NCI-H82 (cell line): ENCODE measurements at places on chromosomes 6 and 20.
A peak's percentile ranks its signal among the peaks of the same experiment; 100 is the strongest.

DNA sequence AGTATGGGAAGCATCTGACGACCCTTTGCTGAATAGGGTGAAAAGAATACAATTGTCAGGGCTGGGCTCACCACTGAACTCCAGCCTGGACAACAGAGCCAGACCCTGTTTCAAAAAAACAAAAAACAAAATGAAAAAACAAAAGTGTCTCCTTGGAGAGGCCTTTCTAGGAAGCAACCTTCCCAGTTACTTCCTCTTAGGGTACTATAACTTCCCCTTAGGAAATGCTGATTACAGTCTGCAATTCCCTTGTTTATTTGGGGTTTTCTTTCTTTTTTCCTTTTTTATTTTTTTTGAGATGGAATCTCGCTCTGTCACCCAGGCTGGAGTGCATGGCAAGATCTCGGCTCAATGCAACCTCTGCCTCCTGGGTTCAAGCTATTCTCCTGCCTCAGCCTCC lies 20.5 kb upstream of the TTPAL start:
- no peak for DNase-seq

DNA sequence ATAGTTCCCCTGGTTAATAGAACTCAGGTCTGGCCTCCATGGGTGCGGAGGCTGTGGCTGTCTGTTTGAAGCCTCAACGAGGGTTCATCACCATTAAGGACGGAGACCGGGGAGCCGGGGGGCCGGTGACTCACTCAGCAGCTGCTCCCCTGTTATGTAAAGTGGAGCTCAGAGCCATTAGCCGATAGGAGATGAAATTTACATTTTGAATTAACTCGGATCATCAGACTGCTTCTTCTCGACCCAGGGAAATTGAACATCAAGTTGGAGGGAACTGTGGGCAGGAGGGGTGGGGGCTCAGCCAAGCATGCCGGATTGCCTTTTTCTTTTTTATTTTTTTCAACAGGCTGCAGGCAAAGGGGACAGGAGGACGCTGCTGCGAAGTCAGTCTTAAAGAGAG lies 12.3 kb downstream of the PCK1 start:
- DNase-seq, result no peak

GRCh38 chr6:140486450-140487361 lies 1112.3 kb upstream of the CITED2 start:
- DNase-seq, result no peak

GRCh38 chr6:25193460-25194171 lies 85.6 kb upstream of the CARMIL1 start:
- DNase-seq, result peak; percentile 33

DNA sequence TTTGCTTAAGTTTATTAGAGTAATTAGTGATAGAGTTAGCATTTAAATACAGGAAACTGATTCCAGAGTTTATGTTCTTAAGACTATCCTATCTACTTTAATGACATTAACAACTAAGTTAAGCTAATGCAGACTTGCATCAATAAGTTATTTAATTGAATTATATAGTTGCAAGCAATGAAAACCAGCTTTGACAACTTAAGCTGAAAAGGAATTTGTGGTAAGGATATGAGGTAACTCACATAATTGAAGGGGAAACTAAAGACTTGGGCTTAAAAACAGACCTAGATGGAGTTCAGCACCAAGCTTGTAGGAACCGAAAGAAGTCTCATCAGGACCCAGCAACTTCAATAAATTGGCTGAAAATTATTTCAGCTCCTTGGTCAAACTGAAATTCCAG lies 222.3 kb downstream of the IBTK start:
- DNase-seq, result peak; percentile 82

- no peak for DNase-seq
These were observed 230.8 kb downstream of the FUT9 start for GRCh38 chr6:96246563-96246962.
